ENCODE measurements at places on chromosomes 13 and 19.
A peak's percentile ranks its signal among the peaks of the same experiment; 100 is the strongest.

GRCh38 chr13:78334059-78334458 is 269.3 kb downstream of the POU4F1 start:
- no peak for DNase-seq

- peak; percentile 41 for DNase-seq
Observed at GRCh38 chr19:45798995-45799517, 6.4 kb upstream of the DMWD start.

GRCh38 chr13:24203811-24204210 is 43.3 kb downstream of the SPATA13 start:
- DNase-seq: no peak

GRCh38 chr13:40352802-40353562 is 313.5 kb downstream of the FOXO1 start:
- no peak for DNase-seq

- DNase-seq: no peak
Observed at GRCh38 chr19:11364935-11365334, 9.5 kb upstream of the SWSAP1 start.

- no peak for DNase-seq
Observed at GRCh38 chr13:66617786-66618185, 612.4 kb downstream of the PCDH9 start.

DNA sequence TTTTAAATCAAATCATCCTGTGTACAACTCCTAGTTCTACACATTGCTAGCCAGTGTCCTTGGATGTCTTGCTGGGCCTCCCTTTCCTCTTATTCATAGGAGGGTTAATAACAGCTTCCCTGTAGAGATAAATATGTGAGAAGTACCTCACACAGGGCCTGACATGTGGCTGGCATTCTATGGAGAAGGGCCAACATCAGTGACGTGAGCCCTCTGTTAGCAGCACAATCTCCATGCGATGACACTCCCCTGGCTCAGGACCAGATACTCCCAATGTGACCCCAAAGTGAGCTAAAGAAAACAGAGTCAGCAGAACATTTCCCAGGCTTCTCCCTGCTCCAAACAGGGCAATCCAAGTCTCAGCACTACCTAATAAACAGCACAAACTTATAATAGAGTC is 818.4 kb downstream of the DIAPH3 start:
- no peak for DNase-seq

- peak; percentile 61 for DNase-seq
Observed at GRCh38 chr19:16429066-16429758, 42.6 kb downstream of the EPS15L1 start.

- DNase-seq: no peak
Observed at GRCh38 chr19:4556597-4557127, 2.8 kb downstream of the SEMA6B start.

GRCh38 chr19:32063601-32064000 is 281.8 kb upstream of the ZNF507 start:
- DNase-seq: no peak

DNA sequence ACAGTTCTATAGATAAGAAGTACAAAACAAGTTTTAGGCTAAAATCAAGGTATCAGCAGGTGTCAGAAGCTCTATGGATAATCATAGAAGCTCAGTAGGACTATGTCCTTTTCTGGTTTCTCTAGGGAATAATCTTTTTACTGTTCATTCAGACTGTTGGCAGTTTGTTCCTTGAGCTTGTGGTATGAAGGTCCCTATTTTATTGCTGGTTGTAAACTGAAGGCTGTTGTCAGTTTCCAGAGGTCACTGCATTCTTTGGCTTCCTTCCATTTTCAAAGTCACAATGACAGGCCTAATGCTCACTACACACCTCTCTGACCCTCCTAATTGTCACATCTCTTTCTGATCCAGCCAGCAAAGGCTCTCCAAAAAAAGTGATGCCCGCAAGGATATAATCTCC is 337.9 kb upstream of the EDNRB start:
- DNase-seq: no peak

- DNase-seq: peak; percentile 17
Observed at GRCh38 chr13:39107561-39107960, 69.3 kb downstream of the NHLRC3 start.

DNA sequence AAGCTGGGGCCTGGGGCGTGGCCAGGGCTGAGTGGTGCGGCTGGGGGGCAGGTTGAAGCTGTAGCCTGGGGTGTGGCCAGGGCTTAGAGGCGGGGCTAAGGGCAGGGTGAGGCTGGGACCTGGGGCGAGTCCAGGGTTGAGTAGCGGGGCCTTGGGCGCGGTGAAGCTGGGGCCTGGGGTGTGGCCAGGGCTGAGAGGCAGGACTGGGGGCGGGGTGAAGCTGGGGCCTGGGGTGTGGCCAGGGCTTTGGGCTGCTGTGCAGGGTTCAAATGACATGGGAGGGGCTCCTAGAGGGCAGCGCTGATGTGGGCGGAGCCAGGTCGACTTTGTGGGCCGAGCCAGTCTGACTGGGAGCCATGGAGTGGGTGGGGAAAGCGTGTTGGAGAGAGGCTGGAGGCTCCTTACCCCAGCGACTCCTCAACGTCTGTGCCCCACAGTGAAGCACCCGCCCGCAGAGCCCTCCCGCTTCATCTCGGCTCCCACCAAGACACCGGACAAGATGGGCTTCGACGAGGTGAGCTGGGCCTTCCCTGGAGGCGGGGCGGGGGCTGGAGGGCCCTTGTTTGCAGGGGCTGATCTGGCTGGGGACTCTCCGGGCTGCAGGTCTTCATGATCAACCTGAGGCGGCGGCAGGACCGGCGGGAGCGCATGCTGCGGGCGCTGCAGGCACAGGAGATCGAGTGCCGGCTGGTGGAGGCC is 21.5 kb downstream of the COLGALT1 start:
- DNase-seq: no peak

GRCh38 chr19:6066661-6067646 is 43.3 kb downstream of the RFX2 start:
- peak; percentile 97 for DNase-seq

DNA sequence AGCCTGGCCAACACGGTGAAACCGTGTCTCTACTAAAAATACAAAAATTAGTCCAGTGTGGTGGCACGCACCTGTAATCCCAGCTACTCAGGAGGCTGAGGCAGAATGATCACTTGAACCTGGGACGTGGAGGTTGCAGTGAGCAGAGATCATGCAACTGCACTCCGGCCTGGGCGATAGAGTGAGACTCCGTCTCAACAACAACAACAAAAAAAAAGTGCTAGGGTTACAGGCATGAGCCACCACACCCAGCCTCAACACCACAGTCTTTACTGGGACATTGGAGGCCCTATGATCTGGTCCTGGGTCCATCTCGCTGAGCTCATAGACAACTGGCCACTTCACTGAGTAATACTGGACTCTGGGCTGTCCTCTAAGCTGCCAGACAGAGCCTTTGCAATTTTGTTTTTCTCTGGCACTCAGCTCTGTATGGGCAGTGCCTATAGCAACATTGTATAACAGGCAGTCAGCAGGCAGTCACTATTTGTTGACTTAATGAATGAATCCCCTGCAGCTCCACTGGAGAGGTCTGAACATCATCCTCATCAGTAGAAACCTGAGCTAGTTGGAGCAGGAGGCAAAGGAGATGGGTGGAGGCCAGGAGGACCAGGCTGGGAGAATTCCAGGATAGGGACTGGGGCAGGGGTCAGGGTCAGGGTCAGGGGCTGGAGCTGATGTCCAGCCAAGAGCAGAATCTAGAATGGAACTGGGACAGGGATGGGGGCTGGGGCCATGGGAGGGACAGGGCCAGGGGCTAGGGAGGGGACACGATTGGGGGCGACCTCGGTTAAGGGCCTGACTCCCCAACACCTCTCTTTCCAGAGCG is 8.1 kb downstream of the BLOC1S3 start:
- no peak for DNase-seq

GRCh38 chr19:46428239-46429135 is at the start of gene PNMA8C:
TSS of gene PNMA8C (minus strand) at chr19:46428936. CDS start at chr19:46428359, 577 bp downstream.
- DNase-seq: peak; percentile 15

GRCh38 chr19:4678881-4679790 is 9.0 kb upstream of the MYDGF start:
- no peak for DNase-seq

- no peak for DNase-seq
Observed at GRCh38 chr13:107034236-107034872, 466.4 kb upstream of the ARGLU1 start.

- no peak for DNase-seq
Observed at GRCh38 chr19:48760504-48761205, 5.3 kb downstream of the FGF21 start.

DNA sequence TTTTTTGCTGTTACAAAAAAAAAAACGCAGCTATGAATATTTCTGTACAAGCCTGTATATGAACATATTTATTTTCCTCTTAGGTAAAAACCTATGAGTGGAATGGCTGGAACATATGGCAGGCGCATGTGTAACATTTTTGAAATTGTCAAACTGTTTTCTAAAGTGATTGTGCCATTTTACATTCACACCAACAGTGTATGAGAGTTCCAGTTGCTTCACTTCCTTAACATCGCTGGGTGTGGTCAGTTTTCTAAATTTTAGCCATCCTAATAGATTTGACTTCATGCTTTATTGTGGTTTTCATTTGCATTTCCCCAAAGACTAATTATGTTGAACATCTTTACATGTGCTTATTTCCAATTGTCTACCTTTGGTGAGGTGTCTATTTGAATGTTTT is 306.8 kb downstream of the KCNRG start:
- DNase-seq: no peak

- no peak for DNase-seq
Observed at GRCh38 chr19:43634872-43635560, 4.6 kb downstream of the CADM4 start.

- DNase-seq: no peak
Observed at GRCh38 chr13:112060899-112061366, 6.0 kb upstream of the SOX1 start.

DNA sequence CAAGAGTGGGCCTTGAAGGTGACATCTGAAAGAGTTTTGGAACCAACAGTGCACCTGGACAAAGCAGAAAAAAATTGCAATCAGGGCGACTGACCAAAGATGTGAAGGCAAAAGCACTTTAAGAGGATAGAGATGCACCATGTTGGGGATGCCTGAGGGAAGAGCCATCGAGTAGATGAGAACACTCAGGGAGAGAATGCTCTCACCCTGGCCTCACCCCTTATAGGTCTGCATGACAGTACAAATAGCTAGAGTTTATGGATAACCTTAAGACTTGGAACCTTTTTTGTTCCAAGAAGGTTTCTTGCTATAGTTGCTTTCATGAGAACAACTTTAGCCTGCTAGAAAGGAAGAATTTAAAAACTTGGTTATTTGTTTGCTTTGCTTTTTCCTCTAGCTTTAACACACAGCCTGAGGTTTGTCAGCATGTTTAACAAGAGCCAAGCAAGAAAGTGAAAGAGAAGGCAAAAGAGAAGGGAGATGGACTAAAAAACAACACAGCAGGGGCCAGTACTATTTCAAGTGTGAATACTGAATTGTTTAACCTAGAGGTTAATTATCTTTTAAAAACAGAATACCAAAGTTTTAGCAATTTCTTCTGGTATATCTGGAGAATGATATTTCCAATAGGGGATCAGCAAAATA is 418.9 kb downstream of the DIAPH3 start:
- DNase-seq: no peak

DNA sequence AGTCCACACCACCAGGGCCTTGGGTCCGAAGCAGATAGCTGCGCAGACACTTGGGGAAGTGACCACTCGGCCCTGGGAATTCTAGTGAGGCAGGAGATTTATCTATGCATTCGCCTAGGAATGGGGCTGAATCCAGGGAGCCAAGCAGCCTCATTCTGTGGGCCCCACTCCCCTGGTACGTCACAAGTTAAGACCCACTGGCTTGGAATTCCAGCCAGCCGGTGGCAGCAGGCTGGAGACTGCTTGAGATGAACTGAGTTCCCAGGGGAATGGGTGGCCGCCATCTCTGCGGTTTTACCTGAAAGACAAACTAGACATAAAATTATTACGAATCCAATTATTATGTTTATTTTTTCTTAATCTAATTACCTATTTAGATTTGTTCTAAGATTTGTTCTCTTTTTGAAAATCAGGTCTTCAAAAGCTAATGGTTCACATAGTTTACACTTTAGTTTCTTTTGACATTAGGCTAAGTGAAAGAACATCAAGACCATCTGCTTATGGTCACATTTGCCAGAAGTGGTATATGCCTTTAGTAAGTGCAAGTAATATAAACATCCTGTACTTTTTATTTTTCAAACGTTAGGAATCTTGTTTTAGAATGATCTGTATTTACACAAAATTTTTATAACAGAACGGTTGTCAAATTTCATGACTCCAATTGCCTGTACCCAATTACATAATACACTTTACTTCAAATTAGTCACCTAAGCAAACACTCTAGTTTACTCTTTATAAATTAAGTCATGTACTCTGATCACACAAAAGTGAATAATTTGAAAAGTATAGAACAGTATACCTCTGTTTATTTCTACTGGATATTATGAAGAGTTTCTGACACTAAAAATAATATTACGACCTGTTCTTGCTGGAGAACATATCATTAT is 74.4 kb downstream of the SLITRK6 start:
- peak; percentile 87 for DNase-seq

DNA sequence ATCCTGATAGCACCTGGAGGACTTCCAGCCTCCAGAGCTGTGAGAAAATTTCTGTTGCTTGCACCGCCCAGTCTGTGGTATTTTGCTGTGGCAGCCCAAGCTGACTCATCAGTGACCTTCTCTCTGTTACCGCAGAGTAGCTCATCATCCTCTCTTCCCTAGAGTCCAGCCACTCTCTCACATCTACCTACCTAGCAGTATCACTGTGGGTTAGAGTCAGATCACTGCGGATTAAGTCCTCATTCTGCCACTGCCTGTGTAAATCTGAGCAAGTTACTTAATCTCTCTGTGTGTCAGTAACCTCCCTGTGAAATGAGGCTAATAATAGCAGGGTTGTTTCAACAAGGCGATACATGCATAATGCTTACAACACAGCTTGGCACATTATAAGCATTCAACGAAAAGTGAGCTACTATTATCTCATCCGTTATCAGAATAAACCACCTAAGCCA is 40.3 kb upstream of the USPL1 start:
- no peak for DNase-seq

- no peak for DNase-seq
Observed at GRCh38 chr13:27810461-27810860, 18.2 kb downstream of the GSX1 start.

GRCh38 chr13:28479005-28479404 is 15.9 kb downstream of the FLT1 start:
- no peak for DNase-seq

Data from NCI-H2081 (cell line).